ENCODE measurements at places on chromosomes 13 and 19.
A peak's percentile ranks its signal among the peaks of the same experiment; 100 is the strongest.

GRCh38 chr13:48220592-48220980 is 12.4 kb upstream of the ITM2B start:
- DNase-seq, result no peak

DNA sequence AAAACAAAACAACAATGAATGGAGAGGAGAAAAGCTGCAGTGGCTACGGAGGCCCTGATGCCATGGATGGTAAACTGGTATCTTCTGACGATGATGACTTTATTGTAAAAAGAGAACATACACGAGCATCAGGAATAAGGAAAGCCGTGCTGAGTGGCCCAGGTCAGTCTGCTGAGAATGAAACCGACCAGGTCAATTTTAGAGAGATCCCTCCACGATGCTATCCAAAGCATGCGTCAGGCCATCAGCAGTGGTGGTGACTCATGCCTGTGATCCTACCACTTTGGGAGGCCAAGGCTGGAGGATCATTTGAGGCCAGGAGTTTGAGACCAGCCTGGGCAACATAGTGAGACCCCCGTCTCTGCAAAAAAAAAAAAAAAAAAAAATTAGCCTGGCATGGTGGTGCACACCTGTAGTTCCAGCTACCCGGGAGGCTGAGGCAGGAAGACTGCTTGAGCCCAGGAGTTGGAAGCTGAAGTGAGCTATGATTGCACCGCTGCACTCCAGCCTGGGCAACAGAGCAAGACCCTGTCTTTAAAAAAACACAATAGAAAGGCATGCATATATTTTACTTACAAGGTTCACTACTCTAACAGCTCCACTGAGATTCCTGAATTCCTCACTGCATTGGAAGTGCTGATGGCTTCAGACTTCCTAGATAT is 62.3 kb downstream of the GADD45B start:
- DNase-seq, result no peak

GRCh38 chr13:108657519-108657918 is 28.1 kb downstream of the MYO16 start:
- no peak for DNase-seq

DNA sequence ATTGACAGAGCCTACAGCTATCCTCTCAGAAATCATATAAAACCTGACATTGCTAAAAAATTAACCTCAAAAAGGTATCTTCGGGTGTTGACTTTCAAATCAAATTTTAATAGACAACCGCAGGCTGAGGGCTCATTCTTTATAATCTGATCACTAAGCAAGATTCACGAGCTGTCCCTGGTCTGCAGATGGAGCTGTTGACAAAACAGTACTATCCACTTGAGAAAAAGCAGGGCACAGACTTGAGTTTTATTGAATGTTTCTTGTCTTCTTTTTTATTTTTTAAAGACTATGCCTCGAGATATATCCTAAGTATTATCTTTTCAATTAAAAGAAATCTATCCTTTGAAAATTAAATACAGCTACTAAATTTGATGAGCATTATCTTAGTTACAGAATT is 540.5 kb downstream of the PCDH9 start:
- no peak for DNase-seq

- peak; percentile 41 for DNase-seq
Measured at GRCh38 chr13:28751175-28751960, 32.6 kb upstream of the SLC46A3 start.

DNA sequence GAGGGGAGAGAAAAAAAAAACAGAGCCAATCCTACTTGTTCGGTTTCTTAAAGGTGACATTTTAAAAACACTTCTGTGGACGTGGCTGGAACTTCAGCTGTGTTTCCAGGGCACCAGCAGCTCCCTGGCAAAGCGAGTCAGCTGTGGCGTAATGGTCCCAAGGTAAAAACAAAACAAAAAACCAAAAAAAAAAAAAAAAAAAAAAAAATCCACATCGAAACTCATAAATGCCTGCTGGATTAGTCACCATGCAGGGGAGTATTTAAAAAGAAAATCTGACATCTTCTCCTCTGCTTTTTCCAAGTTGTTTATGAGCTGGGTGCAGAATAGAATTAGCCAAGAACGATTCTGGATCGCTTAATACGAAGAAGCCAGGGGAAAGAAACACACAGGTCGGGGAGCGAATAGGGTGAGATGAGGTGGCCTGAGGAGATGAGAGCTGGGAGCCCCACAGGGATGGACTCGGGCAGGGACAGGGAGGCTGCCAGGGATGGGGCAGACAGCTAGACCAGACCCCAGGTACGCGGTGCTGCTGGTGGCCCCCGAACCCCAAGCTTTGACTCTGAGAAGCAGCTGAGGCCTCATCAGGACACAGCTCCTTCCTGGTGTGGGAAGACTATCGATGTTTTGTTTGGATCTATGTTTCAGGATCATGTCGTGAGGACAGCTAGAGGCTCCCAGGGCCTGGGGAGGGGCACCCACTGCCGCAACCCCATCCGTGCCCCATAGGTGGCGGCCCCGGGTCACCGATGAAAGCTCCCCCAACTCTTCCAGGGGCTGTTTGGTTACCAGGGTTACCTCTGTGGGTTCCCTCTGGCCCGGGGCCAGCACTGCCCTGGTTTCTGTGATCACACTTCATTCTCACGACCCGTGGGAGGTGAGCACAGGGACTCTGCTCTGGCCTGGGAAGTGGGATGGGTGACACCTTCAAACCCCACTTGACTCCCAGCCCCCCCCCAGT is 3.1 kb upstream of the CTXN1 start:
- peak; percentile 54 for DNase-seq

DNA sequence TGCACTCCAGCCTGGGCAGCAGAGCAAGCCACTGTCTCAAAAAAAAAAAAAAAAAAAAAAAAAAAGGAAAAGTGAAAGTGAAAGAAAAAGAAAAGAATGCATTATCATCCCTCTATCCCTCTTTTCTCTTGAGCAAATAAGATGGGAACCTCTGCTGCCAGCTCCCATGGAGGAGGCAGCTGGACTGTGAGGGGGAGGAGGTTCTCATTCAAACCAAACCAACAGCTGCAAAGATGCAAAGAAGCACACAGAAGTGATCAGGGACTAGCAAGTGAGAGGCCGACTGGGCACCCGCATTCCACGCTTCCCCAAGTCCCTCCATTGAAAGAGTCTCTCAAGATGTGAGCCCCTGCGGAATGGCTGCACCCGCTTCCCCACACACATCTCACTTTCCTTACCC is 63.5 kb downstream of the TSHZ3 start:
- no peak for DNase-seq

GRCh38 chr19:55116859-55117662 is at the start of gene PPP1R12C:
Gene PPP1R12C, minus strand, starts transcription at chr19:55117637. Its CDS starts 94 bp downstream, at chr19:55117543.
- peak; percentile 63 for DNase-seq

DNA sequence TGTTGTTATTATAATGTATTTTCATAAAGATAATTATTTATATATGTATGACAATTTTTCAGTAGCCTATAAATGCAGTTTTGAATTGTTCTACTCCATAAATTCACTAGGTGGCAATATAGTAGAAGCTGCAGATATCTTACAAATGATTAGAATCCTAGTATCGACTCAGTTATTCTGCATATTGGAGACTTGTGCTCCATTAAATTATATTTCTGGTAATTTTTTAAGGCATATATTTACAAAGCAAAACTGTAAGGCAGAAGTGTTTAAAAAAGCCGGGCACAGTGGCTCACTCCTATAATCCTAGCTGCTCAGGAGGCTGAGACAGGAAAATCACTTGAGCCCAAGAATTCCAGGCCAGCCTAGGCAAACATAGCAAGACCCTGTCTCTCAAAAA is 58.7 kb downstream of the DPY19L3 start:
- DNase-seq, result no peak

DNA sequence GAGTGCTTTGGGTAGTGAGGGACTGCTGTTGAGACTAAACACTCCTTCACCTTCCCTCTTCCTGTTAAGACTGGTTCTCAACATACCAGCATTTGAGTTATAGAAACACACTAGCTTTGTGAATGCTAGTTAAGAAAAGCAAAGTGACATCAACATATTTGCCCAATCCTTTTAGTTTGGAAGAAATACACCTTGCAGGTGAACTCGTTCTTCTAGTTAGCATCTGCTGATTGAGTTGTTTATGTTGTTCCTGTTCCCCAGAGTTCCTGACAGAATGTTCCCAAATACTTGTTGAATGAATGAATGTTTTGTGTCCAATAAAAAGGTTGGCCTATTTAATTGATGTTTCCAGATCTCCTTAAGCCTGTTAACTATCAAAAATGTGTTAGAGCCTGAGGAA is 7.1 kb downstream of the LMO7 start:
- no peak for DNase-seq

- no peak for DNase-seq
Measured at GRCh38 chr13:101210774-101211173, 205.5 kb downstream of the NALCN start.

DNA sequence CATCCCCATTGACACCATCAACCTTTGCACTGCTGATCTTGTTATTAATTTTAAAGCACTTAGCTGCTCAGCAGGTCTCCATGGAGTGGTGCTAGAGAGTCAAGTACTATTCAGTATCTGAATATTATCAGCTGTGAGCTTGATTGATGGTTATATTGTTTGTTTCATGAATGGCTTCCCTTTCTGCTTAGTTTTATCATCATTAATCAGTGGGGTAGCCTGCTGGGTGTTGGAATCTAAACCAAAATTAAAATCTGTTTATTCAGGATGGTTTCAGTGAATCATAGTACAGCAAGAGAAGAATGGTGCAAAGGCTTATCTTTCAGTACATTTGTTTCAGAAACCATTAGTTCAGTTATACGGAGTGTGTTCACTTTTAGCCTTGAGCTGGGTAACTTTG is 42.5 kb upstream of the SCEL start:
- DNase-seq, result no peak

DNA sequence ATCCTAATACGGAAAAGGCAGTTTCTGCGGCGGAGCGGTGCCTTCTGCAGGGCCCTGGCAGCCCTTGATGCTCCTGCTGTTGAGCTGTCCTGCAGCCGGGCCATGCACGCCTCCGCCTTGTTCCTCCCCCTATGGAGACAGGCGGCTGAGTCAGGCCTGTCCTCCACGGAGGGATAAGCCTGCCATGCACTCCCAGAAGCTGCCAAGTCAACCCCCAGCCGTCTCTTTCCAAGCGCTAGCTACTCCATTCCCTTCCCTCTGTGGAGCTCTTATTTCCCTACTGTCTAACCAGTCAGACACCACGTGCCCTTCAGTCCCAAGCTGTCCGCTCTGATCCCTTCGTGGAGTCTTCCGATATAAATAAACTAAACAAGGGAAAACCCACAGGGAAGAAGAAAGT is 197.0 kb downstream of the COL4A1 start:
- DNase-seq, result no peak

DNA sequence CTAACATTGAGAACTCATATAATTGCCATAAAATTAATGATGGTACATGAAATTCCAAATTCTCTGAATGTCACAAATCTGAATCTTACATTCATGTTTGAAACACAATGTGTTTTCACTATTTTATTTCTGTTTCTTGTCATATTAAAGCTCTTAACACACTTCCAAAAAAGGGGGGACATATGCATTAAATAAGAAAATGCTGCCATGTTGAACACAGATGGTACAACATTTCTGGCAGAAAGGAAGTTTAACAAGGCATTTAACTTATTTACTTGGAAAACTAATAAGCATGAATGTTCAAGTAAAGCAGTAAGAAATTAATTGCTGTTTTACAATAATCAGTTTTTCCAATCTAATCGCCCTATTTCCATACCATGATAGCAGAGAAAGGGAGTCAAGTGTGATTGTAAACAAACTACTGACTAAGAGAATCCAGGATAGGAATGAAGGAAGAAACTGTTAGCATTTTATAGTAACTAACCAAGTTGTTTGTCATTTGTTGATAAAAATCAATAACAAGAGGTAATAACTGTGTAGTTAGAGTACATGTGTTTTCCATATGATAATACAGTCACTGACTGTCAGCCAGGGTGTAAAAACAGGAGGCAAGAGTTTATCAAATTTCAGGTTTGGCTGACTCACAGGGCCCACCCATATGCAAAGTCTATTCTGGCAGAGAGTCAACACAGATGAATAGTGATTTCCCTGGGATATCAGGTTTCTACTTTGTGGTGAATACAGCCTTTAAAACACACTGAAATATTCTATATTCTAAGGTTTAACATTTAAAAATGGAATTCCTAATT is 5.7 kb upstream of the FOXO1 start:
- DNase-seq, result no peak

GRCh38 chr19:1068009-1069001 is 1.3 kb downstream of the ARHGAP45 start:
- no peak for DNase-seq

- no peak for DNase-seq
Measured at GRCh38 chr13:96615252-96615651, 379.0 kb downstream of the OXGR1 start.

DNA sequence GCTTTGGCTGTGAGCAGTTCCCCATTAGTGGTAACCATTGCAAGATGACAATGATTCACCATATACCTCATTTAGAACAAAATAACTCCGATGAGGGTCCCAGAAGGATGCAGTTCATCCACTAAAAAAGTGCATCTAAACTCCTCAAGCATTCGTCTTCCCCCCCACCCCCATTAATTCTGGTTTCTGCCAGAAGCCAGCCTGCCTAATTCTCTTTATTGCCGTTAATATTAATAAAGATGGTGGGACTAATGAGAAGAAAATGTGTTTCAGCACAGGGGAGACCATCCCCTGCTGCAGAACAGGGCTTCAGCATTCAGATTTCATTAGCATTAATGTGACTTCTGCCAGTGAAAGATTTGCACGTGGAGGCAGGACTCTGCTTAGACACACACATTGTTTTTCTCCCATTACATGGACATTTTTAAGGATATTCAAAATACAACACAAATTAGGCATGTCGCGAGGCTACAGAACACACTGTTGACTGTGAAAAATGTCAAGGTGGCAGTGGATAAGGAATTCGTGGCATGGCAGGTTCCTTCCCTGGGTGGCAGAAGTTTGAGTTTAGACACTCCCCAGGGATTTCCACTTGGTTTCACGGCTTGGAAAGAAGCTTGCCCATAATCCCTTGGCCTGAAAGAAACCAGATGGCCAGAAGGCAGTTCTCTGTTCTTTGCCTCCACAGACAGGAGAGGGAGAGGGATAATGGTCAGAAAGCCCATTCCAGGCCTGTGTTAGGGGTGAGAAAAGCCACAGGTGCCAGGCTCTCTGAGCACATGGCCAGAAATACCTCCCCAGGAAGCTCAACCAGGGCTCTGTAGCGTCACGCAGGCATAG is 236.5 kb downstream of the FOXO1 start:
- no peak for DNase-seq

DNA sequence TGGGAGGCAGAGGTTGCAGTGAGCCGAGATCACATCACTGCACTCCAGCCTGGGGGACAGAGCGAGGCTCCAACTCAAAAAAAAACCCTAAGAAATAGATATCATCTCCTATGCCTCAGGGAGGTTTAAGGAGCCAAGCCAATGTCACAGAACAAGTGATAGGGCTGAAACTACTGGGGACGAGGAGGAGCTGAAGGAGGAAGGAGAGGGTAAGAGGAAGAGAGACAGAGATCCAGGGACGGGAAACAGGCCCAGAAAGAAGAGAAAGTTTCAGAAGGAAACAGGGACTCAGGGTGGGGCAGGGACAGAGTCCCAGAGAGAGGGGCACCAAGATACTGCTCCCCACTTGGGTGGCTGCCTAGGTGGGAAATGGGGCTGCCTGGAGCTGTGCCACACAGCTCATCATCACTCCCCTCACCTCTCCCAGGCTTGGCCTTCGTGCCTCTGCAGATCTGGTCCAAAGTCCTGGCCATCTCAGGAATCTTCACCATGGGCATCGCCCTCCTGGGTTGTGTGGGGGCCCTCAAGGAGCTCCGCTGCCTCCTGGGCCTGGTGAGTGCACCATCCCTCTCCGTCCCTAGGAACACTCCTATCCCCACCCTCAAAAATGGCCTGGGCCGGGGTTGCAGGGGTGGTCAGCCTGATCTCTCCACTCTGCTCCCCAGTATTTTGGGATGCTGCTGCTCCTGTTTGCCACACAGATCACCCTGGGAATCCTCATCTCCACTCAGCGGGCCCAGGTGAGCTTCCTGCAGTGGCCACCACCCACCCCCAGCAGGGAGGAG is 1.5 kb downstream of the CD37 start:
- DNase-seq, result no peak

Data from stimulated activated effector memory CD8-positive, alpha-beta T cell treated with anti-CD3 and anti-CD28 coated beads, Interleukin-12 subunit alpha, Interleukin-12 subunit beta, amount 100 ng/mL, for 72 hours (primary cell).